Foreskin fibroblast (primary cell): ENCODE measurements at places on chromosomes 1 and 21.

DNA sequence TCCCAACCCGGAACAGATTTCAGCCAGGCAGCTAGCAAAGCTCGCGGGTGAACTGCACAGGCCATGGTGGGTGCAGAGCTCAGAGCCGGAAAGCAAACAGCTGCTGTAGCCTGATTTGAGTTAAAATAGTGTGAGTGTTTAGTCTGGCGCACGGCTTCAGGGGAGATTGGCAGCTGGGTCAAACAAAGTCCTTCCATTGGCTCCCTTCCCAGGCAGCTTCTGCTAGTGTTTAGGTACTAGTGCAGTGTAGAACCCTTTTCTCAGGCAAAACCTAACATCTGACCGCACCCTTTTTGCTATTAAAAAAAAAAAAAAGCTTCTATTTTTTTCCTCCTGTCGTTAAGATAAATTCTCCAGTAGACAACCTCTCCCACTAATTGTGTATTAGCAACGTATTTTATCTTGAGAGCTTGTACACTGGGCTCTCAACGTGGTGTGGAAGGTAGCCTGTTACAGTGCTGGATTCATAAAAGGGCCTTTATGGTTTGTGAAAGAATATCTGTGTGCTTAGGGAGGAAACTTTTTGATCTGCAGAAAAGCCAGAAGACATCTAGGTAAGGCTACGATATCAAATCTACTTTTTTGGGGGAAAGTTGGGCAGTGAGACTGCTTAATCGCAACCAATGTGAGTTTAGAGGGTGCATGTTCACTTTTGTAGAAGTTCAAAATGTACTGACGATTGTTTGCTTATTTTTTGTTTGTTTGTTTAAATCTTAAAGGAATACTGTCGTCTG is 689.6 kb downstream of the USP25 start:
- peak; percentile 82 for DNase-seq

- no peak for DNase-seq
These were observed 29.2 kb upstream of the POFUT2 start for GRCh38 chr21:45316871-45317397.

GRCh38 chr1:24899581-24900485 is 30.2 kb downstream of the RUNX3 start:
- DNase-seq = no peak

GRCh38 chr1:21152423-21153100 is 24.1 kb downstream of the EIF4G3 start:
- no peak for DNase-seq

- DNase-seq = peak; percentile 24
These were observed 11.8 kb upstream of the NTMT2 start for GRCh38 chr1:170133766-170134495.

GRCh38 chr1:189609167-189609566 is 868.5 kb downstream of the BRINP3 start:
- DNase-seq = no peak

DNA sequence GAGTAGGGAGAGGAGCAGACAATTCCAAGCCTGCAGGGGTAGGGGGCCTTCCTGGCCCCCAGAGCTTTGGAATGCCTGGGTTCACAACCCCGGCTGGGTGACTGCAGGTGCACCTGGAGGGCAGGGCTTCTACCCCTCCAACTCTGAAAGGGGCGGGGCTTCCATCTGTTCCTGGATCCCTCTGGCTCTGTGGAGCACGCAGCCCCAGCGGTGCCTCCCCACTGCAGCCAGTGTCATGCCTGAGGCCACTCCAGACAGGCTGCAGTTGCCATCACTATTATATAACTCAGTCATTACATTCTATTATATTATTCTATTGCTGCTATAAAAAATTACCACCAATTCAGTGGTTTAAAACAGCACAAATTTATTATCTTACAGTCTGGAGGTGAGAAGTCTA is 12.5 kb upstream of the FNBP1L start:
- no peak for DNase-seq

GRCh38 chr21:24823247-24823646 is 784.0 kb downstream of the MRPL39 start:
- no peak for DNase-seq

DNA sequence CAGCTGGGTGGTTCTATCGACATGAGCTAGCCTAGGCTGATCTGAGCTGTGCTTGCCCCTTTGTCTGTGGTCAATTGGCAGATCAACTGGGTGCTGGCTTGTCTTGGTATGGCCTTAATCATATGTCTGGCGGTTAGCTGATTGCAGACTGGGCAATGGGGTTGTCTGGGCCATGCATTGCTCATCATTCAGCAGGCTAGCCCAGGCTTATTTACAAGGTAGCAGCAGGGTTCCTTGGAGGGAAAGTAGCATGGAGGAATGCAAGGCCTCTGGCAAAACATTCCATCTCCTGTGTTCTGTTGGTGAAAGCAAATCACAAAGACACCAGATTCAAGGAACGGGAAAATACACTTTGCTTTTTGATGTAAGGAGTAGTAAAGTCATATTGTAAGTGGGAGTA is 84.0 kb upstream of the IVNS1ABP start:
- DNase-seq = no peak

- peak; percentile 24 for DNase-seq
These were observed 57.0 kb downstream of the SPATA46 start for GRCh38 chr1:162319493-162320175.

GRCh38 chr1:212161231-212161781 is 123.9 kb upstream of the PPP2R5A start:
- DNase-seq = peak; percentile 73

DNA sequence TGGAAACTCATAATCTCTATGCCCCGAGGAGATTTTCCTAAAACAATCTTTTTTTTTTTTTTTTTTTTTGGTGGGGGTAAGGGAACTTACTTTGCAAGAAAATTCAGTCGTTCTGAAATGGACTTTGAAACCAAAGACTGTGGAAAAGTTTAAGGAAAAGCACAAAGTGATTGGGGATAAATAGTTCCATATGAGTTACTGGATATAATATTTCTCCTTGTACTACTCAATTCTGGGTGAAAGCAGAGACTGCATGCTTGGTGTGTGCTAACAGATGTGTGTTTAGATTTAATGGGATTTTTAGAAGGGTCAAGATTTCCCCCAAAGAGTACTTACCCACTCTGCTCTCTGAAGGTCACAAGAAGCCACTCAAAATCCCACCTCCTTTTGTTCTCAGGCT is 204.9 kb upstream of the USP24 start:
- DNase-seq = peak; percentile 65
